Endodermal cell (in vitro differentiated cells): ENCODE measurements at places on chromosomes 13 and 19. TPM values are rescaled to one million over a fixed set of nuclear protein-coding genes. Genes with fewer than 3 reads are reported as not detected.

The MBNL2 gene
- total RNA-seq = 3.3 to 6.6 TPM (median 4.5 TPM) in 3 replicates

The WASF3 gene
- 32.6 to 38.0 TPM (median 34.1 TPM) in 3 replicates for total RNA-seq

DNA sequence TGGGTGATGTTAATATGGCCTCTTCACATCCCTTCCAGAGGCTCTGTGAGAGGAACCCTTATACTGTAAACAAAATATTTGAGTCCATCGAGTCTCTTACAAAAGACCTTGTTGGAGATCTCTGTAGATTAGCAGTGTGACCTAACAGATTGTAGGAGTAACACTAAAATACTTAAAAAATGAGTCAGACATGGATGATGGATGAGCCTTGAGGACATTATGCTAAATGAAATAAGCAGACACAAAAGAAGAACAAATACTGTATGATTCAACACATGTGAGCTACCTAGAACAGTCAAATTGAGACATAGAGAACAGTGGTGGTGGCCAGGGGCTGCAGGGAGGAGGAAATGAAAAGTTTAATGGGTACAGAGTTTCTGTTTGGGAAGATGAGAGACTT lies 152.2 kb upstream of the UBL3 start:
- DNase-seq = no peak
- H3K27me3 ChIP-seq = no peaks in the 10 kb centered on the region
- H3K27ac ChIP-seq = no peak overlapping the region
- no peaks in the 10 kb centered on the region for H3K36me3 ChIP-seq
- H3K4me3 ChIP-seq = no peak overlapping the region
- H3K4me1 ChIP-seq = no peaks in the 10 kb centered on the region

DNA sequence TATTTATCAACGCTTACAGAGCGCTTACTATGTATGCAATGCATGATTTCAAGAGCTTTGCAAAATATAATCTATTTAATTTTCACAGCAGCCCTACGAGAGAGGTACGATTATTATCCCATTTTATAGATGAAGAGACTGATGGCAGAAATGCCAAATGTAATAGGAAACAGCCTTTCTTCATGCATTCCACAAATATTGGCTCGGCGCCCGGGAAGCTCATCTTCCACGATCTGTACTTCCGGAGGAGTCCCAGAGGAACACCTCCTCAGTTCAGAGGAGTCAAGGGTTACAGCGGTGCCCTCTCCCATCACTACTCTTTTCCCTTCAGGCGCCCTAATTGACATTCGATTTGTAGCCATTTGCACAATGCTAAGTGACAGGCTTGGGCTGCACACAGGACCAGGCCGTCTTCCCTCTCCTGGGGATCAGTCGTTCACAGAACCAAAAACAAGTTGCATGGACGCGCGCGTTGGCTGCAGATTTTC lies 1.1 kb upstream of the ARHGAP35 start:
- peak overlapping the region; percentile 83 for H3K4me3 ChIP-seq
- no peaks in the 10 kb centered on the region for H3K4me1 ChIP-seq
- H3K36me3 ChIP-seq = no peaks in the 10 kb centered on the region
- peak overlapping the region; percentile 79 for H3K27ac ChIP-seq
- peaks cover 19% of the 10 kb centered on the region for H3K27me3 ChIP-seq
- no peak for DNase-seq

GRCh38 chr19:23571175-23571574 lies 115.8 kb downstream of the ZNF675 start:
- H3K27me3 ChIP-seq = no peaks in the 10 kb centered on the region
- no peaks in the 10 kb centered on the region for H3K36me3 ChIP-seq
- no peak overlapping the region for H3K4me3 ChIP-seq
- no peaks in the 10 kb centered on the region for H3K4me1 ChIP-seq

GRCh38 chr19:48043675-48044258 lies at the start of gene CABP5:
Gene CABP5, minus strand, starts transcription at chr19:48044079. Its CDS starts 157 bp downstream, at chr19:48043922.
- H3K27ac ChIP-seq = no peak within 1 kb of the TSS
- H3K36me3 ChIP-seq = no peaks in the 10 kb centered on the region
- no peak within 1 kb of the TSS for H3K4me3 ChIP-seq
- H3K27me3 ChIP-seq = no peaks in the 10 kb centered on the region
- no peaks in the 10 kb centered on the region for H3K4me1 ChIP-seq

- DNase-seq = no peak
- H3K36me3 ChIP-seq = peaks cover 27% of the 10 kb centered on the region
- no peaks in the 10 kb centered on the region for H3K27me3 ChIP-seq
- no peak overlapping the region for H3K4me3 ChIP-seq
- H3K27ac ChIP-seq = no peak overlapping the region
Observed at GRCh38 chr19:38274739-38275138, 10.4 kb downstream of the SPINT2 start.

- no peak overlapping the region for H3K4me3 ChIP-seq
- peaks cover 5% of the 10 kb centered on the region for H3K36me3 ChIP-seq
- DNase-seq = no peak
- H3K4me1 ChIP-seq = no peaks in the 10 kb centered on the region
Observed at GRCh38 chr19:3048190-3048533, 14.1 kb downstream of the TLE5 start.

DNA sequence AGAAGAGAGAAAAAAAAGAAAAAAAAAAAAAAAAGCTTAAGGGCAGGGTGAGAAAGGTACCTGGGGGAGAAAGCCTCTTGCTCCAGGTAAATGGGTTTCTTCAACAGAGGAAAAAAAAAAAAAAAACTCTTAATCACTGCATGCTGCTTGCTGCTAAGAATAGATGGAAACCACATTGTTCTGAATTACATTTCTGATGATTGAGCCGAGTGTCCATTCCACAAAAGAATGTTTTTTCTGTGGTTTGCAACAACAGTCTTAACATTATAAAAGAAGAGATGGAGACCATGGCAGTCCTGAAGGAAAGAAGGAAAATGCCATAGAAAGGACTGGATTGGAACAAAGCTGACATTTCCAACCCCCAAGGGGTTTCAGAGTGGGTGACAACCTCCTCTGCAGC lies 1312.7 kb downstream of the SLITRK1 start:
- no peak overlapping the region for H3K4me3 ChIP-seq
- H3K27me3 ChIP-seq = no peaks in the 10 kb centered on the region
- H3K4me1 ChIP-seq = peaks cover 3% of the 10 kb centered on the region
- no peaks in the 10 kb centered on the region for H3K36me3 ChIP-seq

GRCh38 chr19:34588249-34588648 lies 88.7 kb downstream of the SCGB2B2 start:
- no peaks in the 10 kb centered on the region for H3K27me3 ChIP-seq
- no peak overlapping the region for H3K4me3 ChIP-seq
- no peak for DNase-seq
- H3K4me1 ChIP-seq = no peaks in the 10 kb centered on the region
- no peaks in the 10 kb centered on the region for H3K36me3 ChIP-seq

DNA sequence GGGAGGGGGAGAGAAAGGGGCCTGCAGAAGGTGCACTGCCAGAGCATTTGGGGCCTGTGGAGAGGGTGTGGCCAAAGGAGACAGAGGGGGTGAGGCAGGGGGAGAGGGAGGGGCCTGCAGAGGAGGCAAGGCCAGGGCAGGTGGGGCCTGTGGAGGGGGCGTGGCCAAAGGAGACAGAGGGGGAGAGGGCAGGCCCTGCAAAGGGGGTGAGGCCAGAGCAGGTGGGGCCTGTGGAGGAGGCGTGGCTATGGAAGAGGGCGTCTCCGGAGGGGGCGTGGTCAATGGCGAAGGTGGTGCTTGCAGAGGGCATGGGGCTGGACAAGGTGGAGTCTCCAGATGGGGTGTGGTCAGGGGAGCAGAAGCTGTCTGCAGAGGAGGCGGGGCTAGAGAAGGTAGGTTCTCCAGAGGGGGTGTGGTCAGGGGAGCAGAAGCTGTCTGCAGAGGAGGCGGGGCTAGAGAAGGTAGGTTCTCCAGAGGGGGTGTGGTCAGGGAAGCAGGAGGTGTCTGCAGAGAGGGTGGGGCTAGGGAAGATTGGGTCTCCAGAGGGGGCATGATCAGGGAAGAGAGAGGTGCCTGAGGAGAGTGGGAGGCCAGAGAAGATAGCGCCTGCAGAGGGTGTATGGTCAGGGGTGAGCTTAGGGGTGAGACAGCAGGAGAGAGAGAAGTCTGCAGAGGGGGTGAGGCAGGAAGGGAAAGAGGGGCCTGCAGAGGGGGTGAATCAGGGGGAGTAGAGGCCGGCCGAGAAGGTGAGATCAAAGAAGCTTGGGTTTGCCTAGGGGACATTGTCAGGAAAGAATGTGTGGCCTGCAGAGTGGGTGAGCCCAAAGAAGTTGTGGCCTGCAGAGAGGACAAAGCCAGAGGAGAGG lies 3.4 kb downstream of the PRR36 start:
- peak; percentile 92 for DNase-seq
- H3K27me3 ChIP-seq = peaks cover 33% of the 10 kb centered on the region
- H3K4me3 ChIP-seq = no peak overlapping the region
- peak overlapping the region; percentile 94 for H3K27ac ChIP-seq

- peaks cover 11% of the 10 kb centered on the region for H3K27me3 ChIP-seq
- peak overlapping the region; percentile 95 for H3K4me3 ChIP-seq
- peak overlapping the region; percentile 68 for H3K27ac ChIP-seq
Observed at GRCh38 chr19:40614622-40615411, 13.6 kb downstream of the LTBP4 start.

DNA sequence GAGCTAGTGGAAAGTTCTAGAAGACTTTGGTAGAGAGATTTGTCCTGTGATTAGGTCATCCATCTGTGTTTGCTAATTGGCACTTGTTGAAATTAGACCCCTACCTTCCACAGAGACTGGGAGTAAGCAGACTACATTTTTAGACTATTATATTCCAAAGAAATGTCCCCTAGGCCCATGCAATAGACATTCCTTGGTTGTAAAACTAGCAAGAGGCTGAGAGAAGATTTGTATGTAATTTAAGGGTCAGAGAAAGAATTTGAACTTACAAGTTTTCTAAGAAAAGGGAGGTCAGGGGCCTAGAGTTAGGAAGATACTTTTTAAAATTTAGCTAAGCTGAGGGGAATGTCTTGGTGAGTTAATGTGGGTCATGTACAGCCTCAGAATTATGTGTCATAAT lies 470.7 kb upstream of the SLITRK1 start:
- no peak overlapping the region for H3K4me3 ChIP-seq
- H3K36me3 ChIP-seq = no peaks in the 10 kb centered on the region
- no peak overlapping the region for H3K27ac ChIP-seq
- peaks cover 33% of the 10 kb centered on the region for H3K27me3 ChIP-seq
- no peaks in the 10 kb centered on the region for H3K4me1 ChIP-seq
- DNase-seq = no peak

GRCh38 chr19:2500841-2501261 lies 24.9 kb downstream of the GADD45B start:
- no peak overlapping the region for H3K27ac ChIP-seq
- H3K27me3 ChIP-seq = no peaks in the 10 kb centered on the region
- DNase-seq = no peak

DNA sequence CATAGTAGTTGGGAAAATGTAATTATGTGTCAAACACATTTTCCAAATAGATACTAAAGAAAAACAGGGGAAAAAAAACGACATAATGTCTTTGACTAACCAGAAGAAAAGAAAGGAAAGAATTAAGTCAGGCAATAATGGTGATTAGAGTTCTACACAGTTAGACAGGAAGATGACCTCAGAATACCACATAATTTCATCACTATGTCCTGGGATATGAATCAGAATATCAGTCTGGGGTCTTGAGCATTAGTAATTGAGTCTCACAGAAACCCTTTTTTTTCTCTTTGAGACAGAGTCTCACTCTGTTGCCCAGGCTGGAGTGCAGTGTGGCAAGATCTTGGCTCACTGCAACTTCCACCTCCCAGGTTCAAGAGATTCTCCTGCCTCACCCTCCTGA lies 503.4 kb downstream of the SLITRK1 start:
- no peak overlapping the region for H3K4me3 ChIP-seq
- H3K27ac ChIP-seq = no peak overlapping the region
- no peak for DNase-seq
- no peaks in the 10 kb centered on the region for H3K36me3 ChIP-seq
- H3K27me3 ChIP-seq = no peaks in the 10 kb centered on the region

DNA sequence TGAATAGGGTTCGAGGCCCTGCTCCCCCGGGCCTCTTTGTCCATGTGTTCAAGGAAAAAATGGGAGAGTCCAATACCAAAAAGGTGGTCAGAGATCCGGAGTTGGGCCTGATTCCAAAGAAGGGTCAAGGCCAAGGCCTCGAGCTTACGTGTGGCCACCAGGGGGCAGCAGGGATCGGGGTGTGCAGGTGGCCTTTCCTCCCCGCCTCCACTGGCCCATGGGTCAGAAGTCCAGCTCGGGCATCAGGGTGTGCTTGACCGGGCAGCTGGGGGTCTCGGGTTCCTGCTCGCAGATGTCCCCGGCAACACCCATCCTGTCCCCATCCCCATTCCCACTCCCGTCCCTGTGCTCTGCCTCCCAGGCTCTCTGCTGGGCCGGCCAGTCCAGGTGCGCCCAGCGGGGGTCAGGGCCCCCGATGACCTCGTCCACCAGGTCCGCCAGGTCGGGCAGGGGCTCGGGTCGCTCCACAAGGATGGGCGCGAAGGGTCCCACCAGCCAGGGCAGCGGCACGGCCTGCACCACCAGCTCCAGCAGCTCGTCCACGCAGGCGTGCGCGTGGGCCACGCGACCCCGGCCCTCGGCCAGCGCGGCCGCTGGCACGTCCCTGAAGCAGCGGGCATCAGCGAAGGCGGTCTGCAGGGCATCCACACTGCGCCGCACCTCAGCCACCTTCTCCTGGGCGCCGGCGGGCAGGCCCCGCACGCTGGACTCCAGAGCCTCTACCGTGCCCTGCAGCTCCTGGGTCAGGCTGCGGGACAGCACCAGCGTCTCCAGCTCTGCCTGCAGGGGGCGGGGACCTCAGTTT lies 5.2 kb upstream of the PLIN4 start:
- H3K27me3 ChIP-seq = no peaks in the 10 kb centered on the region
- no peak overlapping the region for H3K4me3 ChIP-seq
- peak; percentile 88 for DNase-seq
- H3K27ac ChIP-seq = no peak overlapping the region

- no peak overlapping the region for H3K4me3 ChIP-seq
- peaks cover 3% of the 10 kb centered on the region for H3K4me1 ChIP-seq
- no peak for DNase-seq
- H3K27me3 ChIP-seq = peaks cover 40% of the 10 kb centered on the region
- no peak overlapping the region for H3K27ac ChIP-seq
Observed at GRCh38 chr19:2743099-2743498, 3.3 kb upstream of the SLC39A3 start.

GRCh38 chr13:96338030-96338429 lies 248.1 kb downstream of the HS6ST3 start:
- no peaks in the 10 kb centered on the region for H3K4me1 ChIP-seq
- H3K36me3 ChIP-seq = no peaks in the 10 kb centered on the region
- no peak overlapping the region for H3K27ac ChIP-seq
- no peaks in the 10 kb centered on the region for H3K27me3 ChIP-seq

GRCh38 chr19:50005428-50005827 lies 19.7 kb downstream of the VRK3 start:
- H3K4me3 ChIP-seq = no peak overlapping the region
- H3K27ac ChIP-seq = no peak overlapping the region

- no peak for DNase-seq
- no peaks in the 10 kb centered on the region for H3K4me1 ChIP-seq
- no peaks in the 10 kb centered on the region for H3K36me3 ChIP-seq
- H3K4me3 ChIP-seq = no peak overlapping the region
- no peaks in the 10 kb centered on the region for H3K27me3 ChIP-seq
Observed at GRCh38 chr13:67128136-67128535, 102.0 kb downstream of the PCDH9 start.
